Diencephalon (tissue), 1 donor: ENCODE measurements at places on chromosomes 4 and X. TPM values are rescaled to one million over a fixed set of nuclear protein-coding genes. Genes with fewer than 3 reads are reported as not detected.

Gene TNMD
- total RNA-seq: 0.23 TPM

Gene ADRA2C
- 4.8 TPM for total RNA-seq

Gene AMTN
- total RNA-seq: not detected

Gene LCORL
- total RNA-seq: 48.7 TPM

Gene TMEM129
- 20.1 TPM for total RNA-seq

Gene HSFX1
- 2.3 TPM for total RNA-seq

Gene MUC7
- not detected for total RNA-seq

Gene FANCB
- total RNA-seq: 11.3 TPM

Gene FOXP3
- not detected for total RNA-seq

Gene AFM
- total RNA-seq: not detected

Gene TIGD4
- total RNA-seq: 7.2 TPM

Gene TEX13B
- total RNA-seq: not detected

Gene TLR2
- 1.6 TPM for total RNA-seq

Gene ZRSR2
- 5.8 TPM for total RNA-seq

Gene TXK
- total RNA-seq: 1.2 TPM

Gene DKK2
- 5.8 TPM for total RNA-seq

Gene GPR34
- total RNA-seq: 17.1 TPM

Gene GASK1B
- total RNA-seq: 44.8 TPM

Gene FHIP1A
- 2.1 TPM for total RNA-seq

Gene CDKL2
- total RNA-seq: 80.3 TPM
